ENCODE measurements at places on chromosomes 13 and 19.

GRCh38 chr19:6527893-6528543 lies 2.8 kb upstream of the TNFSF9 start:
- no peak for DNase-seq

DNA sequence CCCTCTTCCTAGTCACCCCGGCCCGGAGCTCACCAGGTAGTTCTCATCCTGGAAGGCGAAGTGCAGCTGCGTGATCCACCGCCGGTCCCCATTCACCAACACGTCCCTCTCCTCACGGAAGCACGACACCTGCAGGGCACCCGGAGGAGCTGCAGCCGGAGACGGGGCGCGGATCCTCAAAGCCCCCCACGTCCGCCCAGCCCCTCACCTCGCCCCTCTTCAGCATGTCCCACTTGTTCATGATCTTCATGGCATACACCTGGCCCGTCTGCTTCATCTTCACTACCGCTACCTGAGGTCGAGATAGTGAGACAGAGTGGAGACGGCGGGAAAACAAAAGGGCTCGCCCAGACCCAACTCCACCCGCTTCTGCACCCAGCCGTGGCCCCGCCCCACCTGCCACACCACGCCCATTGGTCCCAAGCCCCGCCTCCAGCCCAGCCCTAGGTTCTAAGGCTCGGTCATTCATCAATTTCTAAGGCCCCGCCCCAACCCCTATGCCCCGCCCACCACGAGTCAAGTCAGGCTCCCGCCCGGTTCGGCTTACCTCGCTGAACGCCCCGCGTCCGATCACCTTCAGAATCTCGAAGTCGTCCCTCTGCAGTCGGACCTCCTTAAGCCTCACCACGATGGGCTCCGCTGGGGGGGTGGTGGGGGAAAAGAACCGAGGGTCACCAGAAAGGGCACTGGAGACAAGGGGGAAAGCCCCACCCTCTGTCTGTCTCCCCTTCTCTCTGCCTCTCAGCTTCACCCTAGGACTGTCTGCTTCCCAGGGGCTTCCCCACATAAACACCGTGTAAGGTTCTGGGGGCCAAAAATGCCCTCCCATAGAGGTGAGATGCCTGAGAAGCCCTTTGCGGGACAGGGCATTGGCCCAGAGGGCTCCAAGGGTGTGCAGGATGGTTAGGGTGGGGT lies 2.8 kb downstream of the DMPK start:
- peak; percentile 94 for DNase-seq

GRCh38 chr13:95403349-95404140 lies 102.3 kb upstream of the ABCC4 start:
- DNase-seq, result no peak

DNA sequence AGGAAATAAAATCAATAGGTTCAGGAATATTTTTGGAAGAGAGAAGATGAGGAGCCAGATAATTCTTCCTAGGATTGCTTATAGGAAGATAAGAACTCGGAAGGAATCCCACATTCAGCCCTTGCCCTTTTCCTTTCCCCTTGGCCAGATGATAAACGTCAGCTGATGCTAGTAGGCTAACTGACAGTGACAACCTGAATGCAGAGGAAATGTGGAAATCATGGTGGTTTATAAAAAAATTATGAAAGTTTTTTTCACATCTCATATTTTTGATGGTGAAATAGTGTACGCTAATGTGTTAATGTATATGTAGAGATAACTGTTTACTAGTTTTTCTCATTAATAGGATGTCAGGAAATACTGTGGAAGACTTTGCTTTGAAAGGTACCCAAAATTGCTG lies 56.9 kb downstream of the EDNRB start:
- no peak for DNase-seq
